ENCODE measurements at places on chromosomes 11 and 22.

DNA sequence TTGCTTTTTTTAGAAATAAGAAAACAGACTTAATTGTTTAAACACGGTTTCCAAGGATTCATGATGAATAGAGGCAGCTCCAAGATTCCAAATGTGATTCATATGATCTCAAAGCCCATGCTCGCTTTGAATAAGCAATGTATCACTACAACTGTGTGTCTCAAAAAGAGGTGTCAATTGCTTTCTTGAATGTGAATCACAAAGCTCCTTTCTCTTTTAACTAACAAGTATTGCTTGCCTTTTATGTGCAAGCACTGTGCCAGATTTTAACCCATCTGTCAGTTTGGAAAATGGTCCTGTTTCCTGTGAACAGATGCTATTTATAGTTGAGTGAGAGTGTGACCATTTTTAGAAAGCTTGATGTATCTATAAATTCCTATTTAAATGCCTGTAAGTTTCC lies 6.5 kb downstream of the OOSP1 start:
- DNase-seq: no peak

DNA sequence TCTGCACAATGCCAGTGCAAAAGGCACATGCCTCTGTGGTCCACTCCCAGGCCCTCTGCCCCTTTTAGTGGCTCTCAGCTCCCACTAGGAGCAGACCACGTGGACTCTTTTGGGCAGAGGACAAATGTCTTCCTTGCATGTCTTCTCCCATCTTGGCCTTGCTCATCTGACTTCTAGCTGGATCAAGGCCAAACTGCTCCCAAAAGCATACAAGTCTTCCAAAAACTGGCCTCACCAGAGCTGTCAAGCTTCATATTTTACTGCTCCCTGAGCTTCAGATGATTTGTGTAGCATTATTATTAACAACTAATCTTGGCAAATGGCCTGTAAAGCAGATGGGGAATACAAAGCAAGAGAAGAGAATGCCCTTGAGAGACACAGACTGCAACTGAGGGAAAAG lies 6.9 kb downstream of the SMPD1 start:
- DNase-seq: no peak

GRCh38 chr22:48888466-48889208 lies 939.0 kb downstream of the BRD1 start:
- DNase-seq: no peak

- no peak for DNase-seq
Measured at GRCh38 chr11:95082576-95083001, 7.1 kb upstream of the ENDOD1 start.

Measured in central memory CD8-positive, alpha-beta T cell (primary cell).